Stimulated activated CD8-positive, alpha-beta memory T cell treated with anti-CD3 and anti-CD28 coated beads, Interleukin-15, amount 100 ng/mL, for 48 hours (primary cell): ENCODE measurements at places on chromosomes 4 and X.

- no peak for DNase-seq
Measured at GRCh38 chr4:6472387-6473263, at the start of gene PPP2R2C. TSS of gene PPP2R2C (minus strand) at chr4:6472614. CDS start at chr4:6472229, 385 bp downstream.

DNA sequence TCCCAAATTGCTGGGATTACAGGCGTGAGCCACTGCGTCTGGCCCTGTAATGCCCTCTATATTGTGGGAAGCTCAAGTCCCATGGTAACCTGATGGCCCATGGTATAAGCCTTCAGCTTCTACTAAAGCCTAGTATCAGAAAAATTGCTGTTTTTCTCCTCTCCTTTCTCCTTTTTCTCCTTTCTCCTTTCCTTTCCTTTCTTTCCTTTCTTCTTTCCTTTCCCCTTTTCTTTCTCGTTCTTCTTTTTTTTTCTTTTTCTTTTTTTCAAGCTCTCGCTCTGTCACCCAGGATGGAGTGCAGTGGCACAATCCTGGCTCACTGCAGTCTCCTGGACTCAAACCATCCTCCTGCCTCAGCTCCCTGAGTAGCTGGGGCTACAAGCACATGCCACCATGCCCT, 740.7 kb downstream of the FAM133A start:
- DNase-seq, result no peak

DNA sequence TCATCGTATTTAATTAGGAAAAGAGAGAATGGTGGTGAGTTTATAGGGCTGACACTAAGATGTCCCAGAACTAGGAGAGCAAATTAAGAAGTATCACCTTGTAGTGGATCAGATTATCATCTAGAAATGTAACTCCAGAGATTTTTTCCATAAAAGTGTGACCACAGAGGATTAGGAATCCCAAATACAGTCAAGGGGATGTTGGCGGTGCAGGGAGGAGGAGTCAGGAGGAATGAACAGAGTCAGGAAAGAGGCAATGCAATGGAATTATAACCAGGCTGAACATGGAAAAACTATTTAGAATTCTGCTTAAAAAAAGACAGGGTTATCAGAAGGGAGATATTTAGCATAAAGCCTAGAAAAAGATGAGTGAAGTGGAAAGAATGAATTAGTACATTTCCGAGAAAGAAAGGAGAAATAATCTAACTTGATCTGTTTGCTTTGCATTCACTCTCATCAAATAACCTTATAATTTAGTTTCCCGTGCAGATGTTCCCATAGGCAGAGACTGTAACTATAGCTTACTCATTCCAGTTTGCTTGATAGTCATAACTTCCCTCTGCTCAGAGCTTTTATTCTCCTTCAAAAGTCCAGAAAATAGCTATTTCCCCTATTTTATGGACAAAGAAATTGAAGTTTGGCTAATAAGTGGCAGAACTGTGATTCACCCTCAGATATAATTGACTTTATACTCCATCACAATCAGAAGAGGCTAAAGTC, 56.4 kb downstream of the SCFD2 start:
- no peak for DNase-seq

DNA sequence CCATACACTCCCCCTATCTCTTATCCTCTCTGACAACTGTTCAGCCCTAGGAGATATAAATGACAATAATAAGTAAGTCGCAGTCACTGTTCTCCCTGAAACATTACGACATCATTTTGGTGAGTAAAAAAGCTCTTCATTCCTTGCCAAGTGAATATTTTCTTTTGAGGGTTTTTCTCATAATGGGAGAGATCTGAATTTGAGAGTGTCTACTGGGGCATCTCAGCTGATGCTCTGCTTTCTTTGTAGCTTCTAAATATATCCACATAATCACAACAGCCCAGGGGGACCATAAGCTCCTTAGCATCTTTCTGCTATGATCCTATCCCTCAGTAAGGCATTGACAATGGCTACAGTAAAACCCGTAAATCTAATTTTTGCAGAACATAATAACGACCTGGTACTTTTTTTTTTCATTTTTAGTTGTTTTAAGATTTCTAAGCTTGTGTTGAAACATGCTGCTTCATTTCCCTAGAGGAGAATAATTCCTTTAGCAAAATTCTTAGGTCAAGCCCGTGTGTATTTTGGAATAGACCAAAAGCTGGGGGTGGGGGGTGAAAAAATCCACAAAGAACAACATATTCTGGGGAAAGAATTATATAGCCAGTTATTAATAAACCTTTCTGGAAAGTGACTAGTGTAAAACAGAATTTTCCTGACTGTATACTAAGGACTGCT, 78.1 kb upstream of the GPM6B start:
- DNase-seq, result no peak

DNA sequence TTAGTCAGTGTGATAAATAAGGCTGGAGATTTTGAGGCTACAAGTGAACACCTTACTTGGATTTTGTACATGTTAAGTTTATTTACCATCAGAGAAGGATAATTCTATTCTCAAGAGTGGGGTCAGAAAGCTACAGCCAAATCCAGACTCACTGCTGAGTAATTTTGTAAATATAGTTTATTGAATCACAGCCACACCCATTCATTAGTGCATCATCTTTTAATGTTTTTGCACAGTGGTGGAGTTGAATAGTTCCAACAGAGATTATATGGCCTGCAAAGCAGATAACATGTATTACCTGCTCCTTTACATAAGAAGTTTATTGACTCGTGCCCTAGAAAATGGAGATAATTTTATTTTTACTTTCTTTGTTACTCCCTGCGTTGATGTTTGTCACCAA, 60.4 kb downstream of the PCDH18 start:
- DNase-seq, result no peak

GRCh38 chr4:152806501-152807125, 26.9 kb downstream of the ARFIP1 start:
- no peak for DNase-seq

DNA sequence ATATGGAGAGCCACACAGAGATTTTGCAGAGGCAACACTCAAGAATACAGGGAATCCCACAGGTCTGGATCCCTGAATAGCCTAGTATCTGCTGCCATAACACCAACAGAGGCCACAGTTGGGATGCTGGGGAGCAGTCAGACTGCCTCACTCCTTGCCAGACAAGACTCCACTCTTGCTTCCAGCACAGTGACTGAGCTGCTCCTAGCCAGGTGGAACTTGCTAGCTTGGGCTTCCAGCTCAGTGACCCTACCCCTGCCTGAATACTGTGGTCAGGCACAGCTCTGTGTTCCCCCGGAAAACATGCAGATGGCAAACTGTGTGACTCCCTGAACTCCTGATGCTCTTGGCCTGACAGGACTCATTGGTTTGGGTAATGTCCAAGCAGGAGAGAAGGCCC, 251.8 kb downstream of the KCTD8 start:
- DNase-seq, result no peak

GRCh38 chrX:108091878-108092291, 307 bp downstream of the ATG4A start:
- DNase-seq, result peak; percentile 7

- DNase-seq, result no peak
Measured at GRCh38 chr4:8910822-8911315, 39.2 kb upstream of the HMX1 start.

DNA sequence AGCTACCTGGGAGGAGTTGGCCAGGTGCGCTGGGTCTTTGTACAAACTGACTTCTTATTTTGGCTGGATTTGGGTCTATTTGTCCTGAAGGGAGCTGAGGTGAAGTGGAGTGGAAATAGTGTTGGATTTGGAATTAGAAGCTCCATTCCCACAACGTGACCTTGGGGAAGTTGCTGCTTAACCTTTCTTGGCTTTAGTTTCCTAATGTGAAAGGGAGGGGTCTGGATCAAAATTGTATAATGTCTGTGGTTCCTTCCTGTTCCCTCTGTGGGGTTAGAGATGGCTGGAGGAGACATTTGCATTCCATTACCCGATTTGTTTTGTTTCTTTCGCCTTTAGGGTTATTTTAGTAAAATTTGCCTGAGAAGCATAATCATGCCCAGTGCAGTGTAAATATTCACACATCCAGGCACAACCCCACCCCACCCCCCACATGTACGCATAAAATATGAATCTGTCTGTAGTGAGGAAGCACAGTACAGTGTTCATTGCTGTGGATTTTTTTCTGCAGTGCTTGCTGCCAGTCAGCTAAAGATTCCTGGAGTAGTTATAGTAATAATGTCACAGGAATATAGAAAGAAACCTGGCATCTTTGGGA, 21.5 kb downstream of the JADE1 start:
- no peak for DNase-seq

DNA sequence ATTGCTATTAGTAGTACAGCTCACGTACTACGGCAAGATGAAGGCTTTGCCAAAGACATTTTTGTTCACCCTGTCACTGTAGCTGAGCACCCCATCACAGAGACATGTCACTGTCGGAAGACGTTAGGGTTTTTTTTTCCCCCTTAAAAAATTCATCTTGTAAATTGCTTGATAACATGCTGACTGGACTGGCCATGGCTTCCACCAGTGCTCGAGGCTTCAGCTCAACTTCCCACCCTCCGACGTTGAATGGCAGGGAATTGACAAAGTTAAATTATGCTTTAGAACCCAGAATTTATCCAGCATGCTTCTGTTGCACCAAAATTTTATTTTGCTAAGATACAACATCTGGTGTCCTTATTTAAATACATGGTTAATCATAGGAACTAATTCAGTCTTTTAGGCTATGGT, 707 bp upstream of the OTUD4 start:
- DNase-seq, result no peak

DNA sequence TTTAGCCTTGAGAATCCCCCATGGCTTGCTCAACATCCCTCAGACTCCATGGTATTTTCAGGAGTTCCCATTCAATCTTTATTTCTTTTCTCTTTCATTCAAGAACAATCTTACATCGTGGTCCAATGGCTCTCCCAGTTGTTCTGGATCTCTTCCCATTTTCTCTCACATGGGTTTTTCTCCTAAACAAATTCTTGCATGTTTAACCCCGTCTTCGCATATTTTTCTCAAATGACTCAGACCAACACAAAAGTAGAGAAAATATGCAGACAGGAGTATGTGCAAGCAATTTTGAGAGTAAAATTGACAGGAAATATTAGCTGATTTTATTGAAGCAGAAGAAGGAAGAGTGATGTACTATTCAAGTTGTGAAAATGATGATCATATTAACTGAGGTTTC, 396.4 kb upstream of the TRAM1L1 start:
- no peak for DNase-seq
